ENCODE measurements at places on chromosomes 1 and 21. TPM values are rescaled to one million over a fixed set of nuclear protein-coding genes. Genes with fewer than 3 reads are reported as not detected.

DNA sequence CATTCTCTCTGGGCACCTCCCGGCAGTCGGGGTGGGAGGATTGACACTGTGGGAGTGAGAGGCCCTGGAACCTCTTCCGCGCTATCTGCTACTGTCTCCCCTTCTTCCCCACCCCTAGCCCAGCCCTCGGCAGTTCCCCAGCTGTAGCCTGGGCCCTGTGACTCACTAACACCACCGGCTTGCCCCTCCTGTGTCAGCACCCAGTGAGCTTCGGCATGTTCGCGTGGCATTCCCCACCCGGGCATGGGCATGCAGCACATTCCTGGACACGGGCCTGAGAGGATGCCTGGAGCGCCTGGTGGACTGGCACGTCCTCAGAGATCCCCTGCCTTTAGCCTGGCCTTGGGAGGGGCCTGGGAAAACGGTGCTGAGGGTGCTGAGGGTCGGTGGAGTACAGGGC, 1.3 kb downstream of the CDK18 start:
- no peaks in the 10 kb centered on the region for H3K27me3 ChIP-seq
- H3K4me3 ChIP-seq, result peak overlapping the region; percentile 96
- H3K36me3 ChIP-seq, result no peaks in the 10 kb centered on the region
- peaks cover 26% of the 10 kb centered on the region for H3K4me1 ChIP-seq
- no peak for DNase-seq

Gene ZNF695
- 20.6 TPM for total RNA-seq

- no peak overlapping the region for H3K4me3 ChIP-seq
- H3K27ac ChIP-seq, result no peak overlapping the region
- H3K27me3 ChIP-seq, result peaks cover 4% of the 10 kb centered on the region
These were observed 7.5 kb upstream of the FOXO6 start for GRCh38 chr1:41353744-41354143.

DNA sequence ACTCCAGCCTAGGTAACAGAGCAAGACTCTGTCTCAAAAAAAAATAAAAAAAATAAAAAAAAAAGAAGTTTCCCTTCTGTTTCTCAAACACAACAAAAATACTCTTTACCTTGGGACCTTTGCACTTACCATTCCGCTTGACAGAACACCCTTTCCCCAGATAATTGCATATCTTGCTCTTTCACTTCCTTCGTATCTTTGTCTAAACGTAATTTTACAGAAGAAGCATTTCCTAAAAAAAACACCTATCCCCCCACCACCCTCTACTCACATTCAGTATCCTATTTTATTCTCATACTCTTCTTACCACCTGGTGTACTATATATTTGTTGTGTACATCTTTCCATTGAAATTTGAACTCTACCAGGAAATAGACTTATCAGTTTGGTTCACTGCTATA, 32.7 kb downstream of the ASH1L start:
- H3K4me1 ChIP-seq, result peaks cover 7% of the 10 kb centered on the region
- DNase-seq, result no peak
- H3K27me3 ChIP-seq, result no peaks in the 10 kb centered on the region
- no peak overlapping the region for H3K27ac ChIP-seq
- H3K4me3 ChIP-seq, result no peak overlapping the region

Gene BEND5
- total RNA-seq, result 6.8 TPM

DNA sequence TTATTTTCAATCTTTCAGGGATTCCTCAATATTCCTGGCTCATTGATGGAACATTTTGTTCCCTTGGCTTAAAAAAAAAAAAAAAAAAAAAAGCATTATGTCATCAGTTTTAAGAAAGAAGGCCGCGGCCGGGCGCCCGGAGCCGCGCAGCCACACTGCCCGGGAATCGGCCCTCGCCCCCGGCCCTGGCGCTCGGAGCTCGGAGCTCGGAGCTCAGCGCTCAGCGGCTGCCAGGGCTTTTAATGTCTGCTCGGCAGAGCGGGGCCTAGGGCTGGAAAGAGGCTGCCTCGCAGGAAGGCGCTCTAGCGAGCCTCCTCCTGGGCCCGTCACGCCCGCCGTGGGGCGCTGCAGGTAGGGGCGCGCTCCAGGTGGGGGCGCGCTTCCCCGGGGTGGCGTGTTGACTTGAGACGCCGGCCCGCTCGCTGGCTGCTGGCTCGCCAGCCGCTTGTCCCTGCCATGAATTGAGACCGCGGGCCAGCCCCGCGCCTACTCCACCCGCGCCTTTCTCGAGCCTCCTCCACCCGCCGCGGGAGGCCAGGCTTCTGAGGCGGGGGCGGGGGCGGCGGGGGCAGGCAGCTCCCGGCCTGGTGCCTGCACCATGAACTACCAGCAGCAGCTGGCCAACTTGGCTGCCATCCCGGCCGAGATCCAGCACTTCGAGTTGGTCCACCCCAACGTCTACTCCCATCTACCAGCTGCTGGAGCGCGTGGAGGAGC, 5.4 kb upstream of the TDRD5 start:
- peaks cover 65% of the 10 kb centered on the region for H3K27me3 ChIP-seq
- peak overlapping the region; percentile 50 for H3K4me3 ChIP-seq
- peak; percentile 78 for DNase-seq

DNA sequence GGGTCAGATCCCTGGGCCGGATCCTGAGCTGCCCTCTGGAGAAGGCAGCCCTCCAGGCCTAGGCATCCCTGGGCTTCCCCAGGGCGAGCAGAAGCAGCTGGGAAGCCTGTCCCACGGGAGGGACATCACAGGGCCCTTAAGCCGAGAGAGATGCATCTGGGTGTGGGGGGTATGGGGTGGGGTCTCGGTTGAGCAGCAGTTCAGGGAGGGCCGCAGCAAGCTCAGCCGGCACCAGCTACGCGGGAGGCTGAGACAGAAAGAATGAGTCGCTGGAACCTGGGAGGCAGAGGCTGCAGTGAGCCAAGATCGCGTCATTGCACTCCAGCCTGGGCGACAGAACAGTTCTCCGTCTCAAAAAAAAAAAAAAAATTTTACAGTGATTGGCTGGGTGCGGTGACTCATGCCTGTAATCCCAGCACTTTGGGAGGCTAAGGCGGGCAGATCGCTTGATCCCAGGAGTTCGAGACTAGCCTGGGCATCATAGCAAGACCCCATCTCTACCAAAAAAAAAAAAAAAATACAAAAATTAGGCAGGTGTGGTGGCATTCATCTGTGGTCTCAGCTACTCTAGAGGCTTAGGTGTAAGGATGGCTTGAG, 37.7 kb downstream of the RRP1 start:
- H3K4me3 ChIP-seq, result no peak overlapping the region
- H3K4me1 ChIP-seq, result 0 out of 2 replicates have a peak, but pooled peaks cover 5% of the 10 kb centered on the region
- H3K27ac ChIP-seq, result no peak overlapping the region
- H3K27me3 ChIP-seq, result no peaks in the 10 kb centered on the region
- DNase-seq, result no peak
- no peaks in the 10 kb centered on the region for H3K36me3 ChIP-seq

GRCh38 chr1:152038871-152039270, 2.1 kb upstream of the S100A11 start:
- peaks cover 32% of the 10 kb centered on the region for H3K4me1 ChIP-seq
- no peak overlapping the region for H3K4me3 ChIP-seq
- H3K36me3 ChIP-seq, result no peaks in the 10 kb centered on the region
- H3K27ac ChIP-seq, result no peak overlapping the region
- no peak for DNase-seq
